ENCODE measurements at places on chromosomes 2 and 18.
A peak's percentile ranks its signal among the peaks of the same experiment; 100 is the strongest.

DNA sequence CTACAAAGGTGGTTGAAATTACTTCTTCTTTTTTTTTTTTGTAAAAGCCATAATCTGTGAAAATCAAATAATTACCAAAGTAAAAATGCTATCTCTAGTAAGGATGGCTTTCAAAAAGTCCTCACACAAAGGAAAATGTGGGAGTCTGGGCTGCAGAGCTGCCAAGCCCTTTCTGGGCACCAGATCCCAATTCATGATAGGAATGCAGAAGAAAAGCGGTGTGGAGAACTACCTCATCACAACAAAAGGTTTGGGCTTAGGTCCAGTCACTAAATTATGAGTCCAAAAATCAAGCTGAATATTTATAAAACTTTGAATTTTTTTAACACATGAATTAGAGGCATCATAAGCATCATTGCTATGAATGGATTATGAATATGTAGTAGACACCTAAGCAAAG is 30.8 kb upstream of the EPHA4 start:
- DNase-seq = no peak

DNA sequence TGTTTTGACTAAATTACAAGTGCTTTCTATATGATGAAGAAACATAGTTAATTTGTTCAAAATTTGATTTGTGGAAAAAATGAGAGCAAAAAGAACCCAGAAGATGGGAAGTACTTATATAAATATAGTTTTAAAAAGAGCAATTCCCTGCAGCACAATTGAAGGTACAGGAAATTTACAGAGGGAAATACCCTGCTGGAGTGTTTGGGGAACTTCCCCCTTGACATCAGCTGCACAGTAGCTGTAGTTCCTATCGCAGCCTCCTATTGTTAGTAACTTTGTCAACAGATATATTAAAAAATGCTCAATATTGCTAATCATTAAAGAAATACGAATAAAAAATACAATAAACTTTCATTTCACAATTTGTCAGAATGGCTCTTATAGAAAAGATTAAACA is 1118.8 kb upstream of the ZEB2 start:
- DNase-seq = no peak

- no peak for DNase-seq
Measured at GRCh38 chr18:43648002-43648401, 370.7 kb upstream of the SYT4 start.

DNA sequence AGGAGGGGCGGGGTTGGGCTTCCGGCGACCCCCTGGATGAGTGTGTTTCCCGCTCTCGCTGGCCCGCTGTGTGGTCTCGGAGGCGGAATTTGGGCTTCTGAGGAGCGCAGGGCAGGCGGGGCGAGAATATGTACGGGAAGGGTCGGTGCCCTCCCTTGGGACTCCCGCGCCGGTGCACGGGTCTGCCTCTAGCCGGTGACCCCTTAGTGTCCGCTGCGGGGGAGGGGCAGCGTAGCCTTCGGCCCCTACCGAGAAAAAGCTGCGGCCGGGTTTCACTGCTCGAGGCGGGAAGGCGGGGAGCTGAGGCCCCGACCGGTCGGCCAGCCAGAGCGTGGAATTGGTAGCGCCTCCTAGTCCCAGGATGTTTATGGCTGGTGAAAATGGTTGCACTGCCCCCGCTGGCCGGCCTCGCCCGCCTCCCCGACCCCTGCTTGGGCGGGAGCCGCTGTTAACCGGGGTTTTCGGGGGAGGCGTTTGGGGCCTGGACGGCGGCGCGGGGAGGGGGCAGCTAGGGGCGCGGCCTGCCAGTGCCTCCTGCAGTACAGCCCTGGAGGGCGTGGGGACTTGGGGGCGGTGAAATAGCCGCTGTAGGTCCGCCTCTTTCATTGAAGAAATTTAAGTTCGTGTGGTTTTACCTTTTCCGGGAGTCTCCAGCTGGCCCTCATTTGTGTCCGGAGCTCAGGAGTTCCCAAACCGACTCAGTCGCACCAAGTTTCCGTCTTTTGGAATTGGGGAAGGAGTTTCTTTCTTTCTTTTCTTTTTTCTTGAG is at the start of gene UGP2:
TSS of gene UGP2 (plus strand) at position 643 of the 769 bp plus-strand sequence. CDS start 290 bp downstream, outside the sequence.
- peak; percentile 66 for DNase-seq

GRCh38 chr2:230905448-230906421 is 19.3 kb downstream of the GPR55 start:
- no peak for DNase-seq

- DNase-seq = peak; percentile 25
Measured at GRCh38 chr2:11056614-11057013, 98.7 kb upstream of the SLC66A3 start.

- DNase-seq = no peak
Measured at GRCh38 chr2:218289639-218290315, 2.5 kb downstream of the TMBIM1 start.

DNA sequence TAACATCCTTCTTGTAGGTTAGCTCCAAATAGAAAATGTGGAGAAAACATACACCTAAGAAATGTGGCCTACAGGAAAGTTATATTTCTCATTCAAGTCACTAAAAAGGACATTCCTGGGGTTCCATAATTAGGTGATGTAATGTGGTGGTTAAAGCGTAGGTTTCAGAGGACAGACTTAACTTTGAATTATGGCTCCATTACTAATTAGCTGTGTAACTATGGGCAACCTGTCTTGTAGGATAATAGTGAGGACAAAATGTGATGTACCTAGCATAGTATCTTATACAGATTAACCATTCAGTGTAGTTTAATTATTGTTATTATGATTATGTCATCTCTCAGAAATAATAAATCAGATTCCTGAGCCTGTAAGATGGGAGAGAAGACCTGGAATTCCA is 602.5 kb downstream of the TSN start:
- no peak for DNase-seq

DNA sequence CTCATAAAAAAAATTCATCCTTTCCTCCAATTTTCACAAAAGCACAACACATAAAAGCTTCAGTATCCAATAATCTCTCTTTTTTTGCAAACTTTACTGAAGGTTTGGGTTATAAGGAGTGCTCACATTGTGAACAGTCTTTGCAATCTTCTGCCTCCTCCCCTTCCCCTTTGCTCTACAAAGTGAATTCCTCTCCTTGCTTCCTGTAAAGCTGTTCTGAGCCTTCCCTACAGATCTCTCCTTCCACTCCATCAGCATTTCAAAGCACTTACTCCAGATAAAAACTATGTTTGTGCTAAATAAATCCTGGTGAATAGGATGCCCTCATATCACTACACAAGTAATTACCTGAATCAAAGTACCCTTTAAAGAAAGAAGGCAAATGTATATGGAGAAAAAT is 4.6 kb upstream of the PDK1 start:
- DNase-seq = no peak

GRCh38 chr2:27738349-27739057 is 33.0 kb upstream of the MRPL33 start:
- DNase-seq = no peak

- no peak for DNase-seq
Measured at GRCh38 chr2:232022718-232023117, 61.2 kb downstream of the DIS3L2 start.

DNA sequence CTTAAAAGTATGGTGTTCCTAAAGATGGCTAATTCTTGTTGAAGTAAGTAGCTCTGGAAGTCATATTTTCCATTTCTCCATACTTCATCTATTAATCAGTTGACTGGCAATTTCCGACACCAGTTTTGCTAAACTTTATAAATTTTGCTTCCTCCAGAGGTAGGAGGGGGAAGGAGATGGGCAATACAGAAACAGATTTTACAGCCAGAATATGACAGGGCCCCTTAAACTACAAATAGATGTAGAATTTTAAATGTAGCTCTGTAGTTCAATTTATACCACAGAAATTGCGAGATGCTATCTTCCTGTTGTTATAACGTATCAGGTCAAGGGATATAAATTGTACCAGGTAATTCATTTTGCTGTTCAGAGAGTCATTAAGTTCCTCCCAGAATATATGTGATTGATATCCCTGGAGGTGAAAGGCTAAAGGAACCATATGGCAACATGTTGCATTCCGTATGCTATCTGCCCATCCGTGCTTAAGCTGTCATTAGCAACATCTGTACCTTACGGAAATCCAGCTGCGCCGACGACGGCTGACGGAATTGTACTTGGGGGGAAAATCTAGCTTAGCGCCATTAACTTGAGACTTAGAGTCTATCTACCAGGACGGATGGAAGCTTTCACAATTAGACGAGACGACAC is 8.4 kb upstream of the NR4A2 start:
- DNase-seq = peak; percentile 66

- no peak for DNase-seq
Measured at GRCh38 chr2:6906165-6906741, 11.0 kb upstream of the RNF144A start.

- peak; percentile 53 for DNase-seq
Measured at GRCh38 chr2:7745369-7745768, 828.2 kb downstream of the RNF144A start.

DNA sequence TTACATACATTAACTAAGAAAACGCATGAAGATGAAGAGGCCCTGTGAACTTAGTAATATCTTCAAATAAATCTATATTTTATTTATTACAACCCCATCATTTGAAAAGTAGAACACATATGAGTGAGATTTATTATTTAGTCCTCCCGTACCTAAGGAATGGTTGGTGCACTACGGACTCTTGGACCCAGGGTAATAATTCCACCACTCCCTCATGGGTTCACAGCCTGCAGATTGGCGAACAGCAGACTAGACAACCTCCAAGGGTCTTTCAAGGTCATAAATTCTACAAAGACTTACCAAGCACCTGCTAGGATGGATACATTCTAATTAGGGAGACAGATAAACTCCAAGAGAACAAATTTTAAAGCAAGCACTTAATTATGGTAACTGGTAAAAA is 51.6 kb downstream of the GALNT14 start:
- DNase-seq = no peak

- DNase-seq = no peak
Measured at GRCh38 chr2:108617617-108618016, 83.3 kb downstream of the LIMS1 start.

- DNase-seq = no peak
Measured at GRCh38 chr2:232876161-232876977, 6.3 kb downstream of the SNORC start.

GRCh38 chr2:112166806-112167499 is 28.8 kb downstream of the FBLN7 start:
- no peak for DNase-seq

- no peak for DNase-seq
Measured at GRCh38 chr18:63187791-63188460, 131.6 kb downstream of the BCL2 start.

- DNase-seq = no peak
Measured at GRCh38 chr2:234689911-234690379, 193.1 kb upstream of the ARL4C start.

DNA sequence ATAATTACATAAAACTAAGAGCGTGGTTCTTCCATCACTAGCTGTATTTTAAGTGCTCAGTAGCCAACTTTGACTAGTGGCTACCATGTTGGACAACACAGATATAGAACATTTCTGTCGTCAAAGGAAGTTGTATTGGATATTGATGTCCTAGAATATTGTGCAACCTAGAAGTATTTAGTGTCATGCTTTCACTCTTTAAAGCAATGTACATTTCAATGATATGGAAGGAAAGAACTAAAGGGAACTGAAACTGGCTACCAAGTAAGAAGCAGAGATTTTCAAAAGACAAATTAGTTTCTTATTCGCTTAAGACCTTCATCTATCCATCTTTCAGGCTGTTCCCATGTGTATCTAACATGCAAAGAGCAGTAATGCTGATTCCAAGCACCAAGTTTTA is 85.4 kb upstream of the EML6 start:
- no peak for DNase-seq

GRCh38 chr18:48801728-48802542 is 148.8 kb downstream of the SMAD7 start:
- DNase-seq = no peak

DNA sequence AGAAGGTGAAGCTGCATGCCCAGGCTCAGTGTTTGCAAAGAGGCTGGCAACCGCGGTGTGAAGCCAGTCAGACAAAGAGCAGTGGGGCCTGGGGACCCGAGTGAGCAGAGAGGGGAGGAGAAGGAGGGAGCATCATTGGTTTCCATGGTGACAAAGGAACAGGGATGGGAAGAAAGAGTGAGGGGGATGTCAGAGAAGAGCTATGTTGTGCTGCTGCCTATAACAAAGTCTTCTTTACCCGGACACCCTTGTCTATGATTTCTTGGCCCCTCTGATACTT is 14.5 kb downstream of the TMEM247 start:
- no peak for DNase-seq

DNA sequence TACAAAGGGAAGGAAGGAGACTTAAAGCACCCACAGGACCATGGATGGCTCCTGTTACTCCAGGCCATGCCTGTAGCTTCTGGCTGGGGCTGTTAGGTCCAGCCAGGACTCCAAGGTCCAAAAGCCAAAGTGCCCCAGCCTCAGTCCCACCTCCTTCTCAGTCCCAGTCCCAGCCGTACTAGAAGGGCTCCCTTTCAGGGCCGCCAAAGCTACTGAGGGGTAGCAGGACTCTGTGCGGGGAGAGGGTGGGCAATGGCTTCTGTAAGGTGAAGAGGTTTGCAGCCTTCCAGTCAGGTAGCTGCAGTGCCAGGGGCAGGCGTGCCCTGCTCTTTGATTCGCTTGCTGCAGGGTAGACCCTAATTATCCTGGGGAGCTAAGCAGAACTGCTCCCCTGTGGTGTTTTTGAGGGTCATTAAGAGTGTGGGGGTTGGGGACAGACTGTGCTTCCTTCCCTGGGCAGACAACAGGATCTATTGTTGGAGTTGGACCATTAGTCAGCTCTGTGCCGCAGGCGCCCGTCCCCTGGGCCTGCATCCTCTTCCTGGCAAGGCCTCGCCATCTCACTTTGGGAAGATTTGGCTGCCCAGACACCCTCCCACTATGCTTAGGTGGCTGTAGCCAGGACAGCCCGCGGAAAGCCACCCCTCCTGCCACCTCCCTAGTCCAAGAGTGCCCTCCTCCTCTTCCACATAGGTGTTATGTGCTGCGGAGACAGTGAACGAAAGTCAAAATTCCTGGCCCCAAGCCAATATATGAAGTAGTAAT is 118.8 kb downstream of the ZBTB7C start:
- no peak for DNase-seq
